ENCODE measurements at places on chromosomes 13 and 19.

GRCh38 chr19:5059213-5059574 is 90.3 kb downstream of the KDM4B start:
- DNase-seq, result no peak

DNA sequence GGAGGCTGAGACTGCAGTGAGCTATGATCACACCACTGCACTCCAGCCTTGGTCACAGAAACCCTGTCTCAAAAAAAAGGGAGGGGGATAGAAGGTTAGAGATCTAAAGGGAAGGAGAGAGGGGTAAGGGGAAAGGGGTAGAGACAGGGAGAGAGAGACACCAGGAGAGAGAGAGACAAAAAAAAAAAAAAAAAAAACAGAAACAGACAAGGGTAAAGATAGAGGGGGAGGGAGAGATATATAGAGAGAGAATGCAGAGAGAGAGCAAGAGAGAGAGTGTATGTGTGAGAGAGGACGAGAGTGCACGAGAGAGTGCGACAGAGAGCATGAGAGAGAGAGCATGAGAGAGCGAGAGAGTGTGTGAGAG is 4.2 kb downstream of the CD70 start:
- DNase-seq, result no peak

DNA sequence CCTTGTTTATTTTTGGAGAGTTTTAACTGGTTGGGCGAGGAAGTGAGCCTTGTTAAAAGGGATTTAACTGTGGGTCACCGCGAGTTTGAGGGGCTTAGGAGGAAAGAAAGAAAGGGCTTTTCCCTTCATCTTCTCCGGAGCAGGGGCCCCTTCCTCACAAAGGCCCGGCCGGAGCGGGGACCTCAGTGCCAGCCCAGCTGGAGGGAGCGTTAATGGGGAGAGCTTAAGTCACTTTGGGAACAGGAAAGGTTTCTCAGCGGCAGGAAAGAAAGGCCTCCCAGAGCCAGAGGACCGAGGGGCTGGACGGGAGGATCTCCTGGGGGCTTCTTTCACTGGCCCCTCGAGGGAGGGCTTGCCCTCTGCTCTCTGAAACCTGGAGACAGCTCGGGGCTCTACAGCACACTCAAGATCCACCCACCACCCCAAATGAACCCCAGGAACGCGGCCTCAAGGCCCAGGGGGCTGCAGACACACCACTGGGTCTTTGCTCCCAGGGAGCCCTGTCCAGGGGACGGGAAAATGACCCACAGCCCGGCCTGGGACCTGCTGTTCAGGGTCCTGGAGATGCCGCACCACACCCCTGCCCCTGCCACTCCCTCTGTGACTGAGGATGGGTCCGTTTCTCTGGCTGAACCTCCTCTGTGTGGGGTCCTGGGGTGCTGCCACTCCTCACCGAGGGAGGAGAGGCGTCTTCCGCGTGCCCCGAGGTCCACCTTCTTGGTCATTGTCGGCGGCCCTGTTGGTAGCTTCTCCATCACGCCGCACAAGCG is 128.3 kb downstream of the URI1 start:
- no peak for DNase-seq

DNA sequence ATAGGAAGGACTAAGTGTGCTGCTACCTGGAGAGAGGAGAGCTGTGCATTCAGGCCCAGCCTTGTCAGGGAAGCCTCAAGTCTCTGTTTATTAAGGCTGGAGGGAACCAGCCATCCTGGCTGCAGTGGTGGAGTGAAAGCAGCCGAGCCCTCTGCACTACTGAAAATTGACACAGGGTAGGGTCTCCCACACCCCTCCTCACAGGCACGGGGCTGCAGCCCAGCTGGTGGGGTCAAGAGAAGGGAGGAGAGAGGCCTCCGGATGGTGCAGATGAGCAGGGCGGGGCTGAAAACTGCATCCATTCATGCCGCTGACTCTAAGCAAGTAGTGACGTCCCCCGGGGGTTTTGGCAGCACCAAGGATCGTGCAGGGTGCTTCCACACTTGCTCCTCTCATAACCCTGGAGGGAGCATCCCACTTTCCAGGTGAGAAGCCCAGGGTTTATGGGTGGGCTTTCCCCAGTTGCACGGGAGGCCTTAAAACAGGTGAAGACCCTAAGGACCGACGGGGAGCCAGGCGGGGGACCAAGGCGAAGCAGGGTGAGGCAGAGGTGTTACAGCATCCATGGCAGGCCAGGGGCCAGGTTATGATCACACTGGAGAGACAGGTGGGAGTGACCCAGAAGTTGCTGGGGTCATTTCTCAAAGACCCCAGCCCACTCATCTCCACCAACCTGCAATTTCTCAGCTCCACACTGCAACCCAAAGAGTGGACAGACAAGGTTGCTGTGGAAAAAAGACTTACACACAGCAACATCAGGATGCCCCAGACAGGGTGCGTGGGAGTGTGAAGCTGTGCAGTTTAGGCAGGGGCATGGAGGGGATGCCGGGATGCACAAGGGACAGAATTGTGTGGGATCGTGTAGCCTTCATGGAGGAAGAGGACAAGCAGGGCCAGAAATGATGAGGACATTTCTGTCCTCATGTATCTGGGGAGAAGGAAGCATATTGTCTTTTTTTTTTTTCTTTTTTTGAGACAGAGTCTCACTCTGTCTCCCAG is 36.8 kb downstream of the VSTM2B start:
- no peak for DNase-seq

- DNase-seq, result no peak
These were observed 2.0 kb downstream of the PPP6R1 start for GRCh38 chr19:55256562-55257460.

GRCh38 chr13:107713314-107713713 is 502.0 kb downstream of the LIG4 start:
- DNase-seq, result no peak

GRCh38 chr19:13146763-13147563 is 3.2 kb downstream of the STX10 start:
- DNase-seq, result no peak

GRCh38 chr13:106100171-106100919 is 435.1 kb downstream of the EFNB2 start:
- no peak for DNase-seq

GRCh38 chr13:28488376-28489005 is 6.4 kb downstream of the FLT1 start:
- DNase-seq, result no peak

GRCh38 chr19:50465986-50466705 is 10.2 kb upstream of the EMC10 start:
- DNase-seq, result no peak

DNA sequence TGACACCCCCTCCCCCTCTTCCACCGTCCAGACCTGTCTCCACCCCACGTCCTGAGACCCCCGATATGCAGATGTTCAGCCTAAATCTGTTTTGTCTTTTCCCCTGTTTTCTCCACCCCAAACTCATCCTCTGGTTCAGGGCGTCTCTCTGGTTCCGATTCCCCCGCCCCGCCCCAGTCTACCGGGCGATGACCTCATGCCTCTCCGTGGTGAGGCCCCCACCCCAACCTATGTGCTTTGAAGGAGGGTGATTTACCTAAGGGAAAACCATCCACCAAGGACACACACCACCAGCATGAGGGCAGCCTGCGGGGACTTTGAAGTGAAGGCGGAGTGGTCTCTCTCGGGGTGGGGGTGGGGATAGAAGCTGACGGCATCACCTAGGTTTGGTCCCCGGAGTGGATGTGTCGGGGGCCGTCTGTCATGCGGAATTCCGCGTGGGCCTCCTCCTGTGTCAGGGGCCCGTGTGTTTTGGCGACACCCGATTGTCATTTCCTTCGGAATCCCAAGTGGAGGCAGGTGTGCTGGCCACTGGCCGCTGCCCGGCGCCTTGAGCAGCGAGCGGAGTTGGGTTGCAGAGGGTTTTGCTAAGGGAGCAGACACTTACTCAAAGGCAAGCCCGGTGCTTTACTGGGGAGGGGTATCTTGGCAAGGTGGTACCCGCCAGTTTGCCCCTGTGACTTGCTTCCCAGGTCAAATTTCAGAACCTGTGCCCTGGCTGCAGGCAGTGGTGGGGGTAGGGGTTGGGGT is 1.4 kb downstream of the FZR1 start:
- no peak for DNase-seq

DNA sequence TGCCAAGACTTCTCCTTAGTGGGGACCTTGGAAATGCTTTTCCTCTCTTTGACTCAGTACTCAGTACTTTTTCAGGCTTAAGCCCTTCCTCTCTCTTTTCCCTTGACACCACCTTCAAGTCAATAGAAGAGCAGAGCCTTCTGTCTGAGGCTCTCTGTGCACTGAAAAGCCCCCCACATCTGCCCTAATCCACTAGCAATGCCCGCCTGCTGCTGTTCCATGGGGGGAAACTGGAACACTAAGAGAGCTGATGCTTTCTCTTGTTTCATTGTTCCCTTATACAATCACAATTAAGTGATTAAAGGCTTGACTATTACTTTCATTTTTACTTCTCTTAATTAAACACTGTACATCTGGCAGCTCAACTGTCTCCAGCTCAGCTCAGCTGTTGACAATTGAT is 254.5 kb downstream of the SLITRK6 start:
- DNase-seq, result peak; percentile 70

- DNase-seq, result no peak
These were observed 164.0 kb downstream of the KLF5 start for GRCh38 chr13:73222627-73223305.

DNA sequence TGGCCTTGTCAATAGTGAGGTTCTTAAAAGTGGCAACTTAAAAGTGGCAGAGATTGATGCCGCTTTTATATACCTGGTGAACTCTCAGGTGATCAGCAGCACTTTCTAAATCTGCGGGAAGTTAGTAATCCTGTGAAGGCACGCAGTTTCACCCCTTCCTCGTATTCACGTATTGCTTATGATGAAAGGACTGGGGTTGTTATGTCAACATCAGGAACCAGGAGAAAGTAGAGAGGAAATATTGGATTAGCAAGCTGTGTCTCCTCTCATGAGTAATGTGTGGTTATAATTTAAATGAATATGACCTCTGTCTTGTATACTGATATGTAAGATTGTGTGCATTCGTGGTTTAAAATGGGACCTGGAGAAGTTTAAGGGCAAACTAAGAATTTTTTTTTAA is 544.6 kb downstream of the SLITRK6 start:
- no peak for DNase-seq

- DNase-seq, result no peak
These were observed 67.7 kb upstream of the TM9SF2 start for GRCh38 chr13:99433543-99434075.

GRCh38 chr19:5889288-5889971 is 14.2 kb downstream of the NDUFA11 start:
- no peak for DNase-seq

GRCh38 chr19:1028062-1028926 is 1.9 kb downstream of the CNN2 start:
- peak; percentile 48 for DNase-seq

GRCh38 chr13:40060296-40061007 is 405.0 kb downstream of the COG6 start:
- no peak for DNase-seq

DNA sequence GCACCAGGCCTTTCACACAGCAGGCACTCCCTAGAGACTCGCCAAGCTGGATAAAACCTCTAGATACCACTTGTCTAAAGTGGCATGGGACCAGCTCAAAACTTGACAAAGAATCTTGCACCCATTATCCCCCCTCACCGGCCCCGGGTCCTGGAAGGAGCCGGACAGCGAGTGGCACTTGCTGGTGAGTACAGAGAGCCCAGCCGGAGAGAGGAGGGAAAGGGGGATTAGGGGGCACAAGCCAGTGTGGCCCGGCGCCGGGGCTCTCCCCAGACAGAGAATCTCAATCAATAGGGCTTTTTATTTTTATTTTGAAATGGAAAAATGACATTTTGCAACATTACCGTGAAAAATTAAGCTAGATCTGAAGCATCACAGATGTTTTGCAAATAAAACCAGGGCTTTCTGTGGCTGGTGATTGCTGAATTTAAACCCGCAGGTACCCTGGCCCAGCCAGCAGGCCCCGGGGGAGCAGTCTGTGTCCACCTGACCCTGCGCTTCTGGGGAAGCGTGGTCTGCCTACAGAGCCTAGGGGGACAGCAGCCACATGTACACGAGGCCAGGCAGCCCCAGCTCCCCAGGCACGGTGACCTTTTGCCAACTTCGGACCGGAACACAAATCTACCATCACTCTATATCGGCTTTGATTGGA is 10.0 kb upstream of the VSTM2B start:
- DNase-seq, result no peak

DNA sequence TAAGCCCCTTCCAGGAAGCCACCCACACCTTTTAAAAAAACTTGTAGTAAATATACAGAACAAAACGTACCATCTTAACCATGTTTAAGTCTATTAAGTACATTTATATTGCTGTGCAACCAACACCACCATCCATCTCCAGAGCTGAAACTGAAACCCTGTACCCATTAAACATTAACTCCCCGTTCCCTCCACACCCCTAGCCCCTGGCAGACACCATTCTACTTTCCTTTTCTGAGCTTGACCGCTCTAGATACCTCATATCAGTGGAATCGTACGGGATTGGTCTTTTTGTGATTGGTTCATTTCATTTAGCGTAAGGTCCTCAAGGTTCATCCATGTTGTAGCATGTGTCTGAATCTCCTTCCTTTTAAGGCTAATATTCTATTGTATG is 13.0 kb upstream of the SPATA13 start:
- DNase-seq, result no peak

- no peak for DNase-seq
These were observed at the start of gene NANOS3 for GRCh38 chr19:13876834-13877233. TSS of gene NANOS3 (plus strand) at chr19:13877134. CDS start at chr19:13877249, 115 bp downstream.

- peak; percentile 76 for DNase-seq
These were observed 34.4 kb downstream of the CCDC70 start for GRCh38 chr13:51895906-51896888.

GRCh38 chr13:31987535-31988170 is 43.9 kb upstream of the FRY start:
- no peak for DNase-seq

GRCh38 chr19:29858000-29858596 is 46.3 kb downstream of the CCNE1 start:
- DNase-seq, result peak; percentile 76

- DNase-seq, result no peak
These were observed at the start of gene PLK5 for GRCh38 chr19:1523412-1524286. TSS of gene PLK5 (plus strand) at chr19:1524077. CDS start at chr19:1526997, 2,920 bp downstream.

DNA sequence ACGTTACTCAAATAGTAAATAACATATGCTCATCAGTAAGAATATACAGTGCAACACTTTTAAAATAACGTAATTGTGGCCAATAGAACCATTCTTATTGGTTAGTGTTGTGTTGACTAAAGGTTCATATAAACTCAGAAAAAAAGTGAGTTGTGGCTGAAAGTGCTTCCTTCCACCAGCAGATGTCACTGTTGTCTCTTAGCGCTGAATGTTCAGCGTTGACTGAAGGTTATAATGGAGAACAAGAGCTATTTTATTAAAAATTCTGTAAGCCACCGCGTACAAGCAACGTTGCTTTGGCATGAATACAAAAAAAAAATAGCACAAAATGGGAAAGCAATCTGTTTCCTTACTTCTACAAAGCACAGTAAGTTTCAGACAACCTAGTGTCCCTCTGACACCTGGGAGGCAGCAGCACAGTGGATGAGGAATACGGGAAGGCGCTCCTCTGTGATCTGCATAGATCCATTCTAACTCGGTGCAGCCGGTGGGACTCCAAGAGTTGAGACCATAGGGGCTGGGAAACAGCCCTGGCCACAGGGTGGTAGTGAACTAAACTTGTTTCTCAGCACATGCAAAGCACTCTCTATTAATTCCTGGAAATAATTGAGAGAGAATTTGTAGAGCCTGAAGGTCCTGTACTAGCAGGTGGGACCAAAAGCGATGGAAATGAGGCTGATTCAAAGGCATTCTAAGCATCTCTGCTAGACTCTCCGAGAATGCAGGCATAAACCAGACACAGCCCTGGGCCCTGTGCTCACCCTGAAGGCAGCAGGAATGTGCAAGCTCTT is 23.9 kb upstream of the OXGR1 start:
- DNase-seq, result peak; percentile 54

GRCh38 chr19:35977446-35978222 is 17.4 kb upstream of the SDHAF1 start:
- peak; percentile 96 for DNase-seq

GRCh38 chr13:44331446-44331845 is 42.2 kb upstream of the SERP2 start:
- no peak for DNase-seq
